GM19239 (cell line): ENCODE measurements at places on chromosomes 7 and 10.

- no peak for DNase-seq
Measured at GRCh38 chr7:964401-965231, 10.1 kb upstream of the ADAP1 start.

- no peak for DNase-seq
Measured at GRCh38 chr7:97842006-97842405, 30.2 kb downstream of the ASNS start.

- DNase-seq, result no peak
Measured at GRCh38 chr10:59700709-59701108, 8.9 kb downstream of the SLC16A9 start.

- DNase-seq, result no peak
Measured at GRCh38 chr7:56229631-56230030, 113.4 kb upstream of the NUPR2 start.

DNA sequence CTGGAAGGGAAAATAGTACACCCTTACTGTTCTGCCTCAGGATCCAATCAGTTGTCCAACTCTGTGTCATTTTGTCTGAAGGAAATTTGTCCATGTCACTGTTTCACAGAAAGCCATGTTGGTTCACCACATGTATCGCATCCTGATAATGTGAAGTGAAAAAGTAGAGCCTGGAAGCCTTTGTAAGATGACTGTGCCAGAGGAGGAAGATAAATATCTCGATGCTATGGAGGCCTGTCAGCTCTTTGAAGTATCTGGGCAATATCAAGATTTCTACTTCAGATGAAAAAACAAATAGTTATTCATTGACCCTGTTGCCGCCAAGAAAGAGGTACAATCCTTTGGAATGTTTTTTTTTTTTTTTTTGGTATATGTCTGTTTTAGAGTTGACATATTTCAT is 270.5 kb downstream of the PHF14 start:
- DNase-seq, result no peak

GRCh38 chr7:101631224-101631714 is 2.2 kb upstream of the MYL10 start:
- no peak for DNase-seq

DNA sequence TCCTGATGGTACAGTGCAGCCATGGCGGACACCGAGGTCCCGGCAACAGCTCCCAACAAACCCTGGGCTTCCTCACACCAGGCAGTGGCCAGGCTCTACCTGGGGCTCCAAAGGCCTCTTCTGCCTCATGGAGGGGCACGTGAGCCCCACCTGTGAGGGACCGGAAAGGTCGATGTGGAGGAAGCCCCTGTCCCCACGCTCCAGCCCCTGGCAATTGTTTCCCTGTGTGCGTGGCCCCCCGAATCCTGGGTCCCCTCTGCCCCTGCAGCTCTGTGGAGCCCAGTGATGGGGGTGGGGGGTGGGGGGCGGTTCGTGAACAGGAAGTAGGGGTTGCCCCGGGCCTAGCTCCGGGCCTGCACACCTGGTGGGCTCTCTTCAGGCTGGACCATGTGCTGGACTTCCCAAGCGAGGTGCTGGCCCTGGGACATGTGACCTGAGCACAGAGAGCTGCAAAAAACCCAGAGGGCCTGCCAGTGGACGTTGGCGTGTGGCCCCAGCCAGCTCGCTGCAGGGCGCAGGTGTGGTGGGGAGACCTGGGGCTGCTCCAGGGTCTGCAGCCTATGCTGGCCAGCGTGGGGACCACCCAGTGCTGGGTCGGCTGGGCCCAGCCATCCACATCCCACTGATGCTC is 72.6 kb downstream of the INPP5A start:
- DNase-seq, result no peak

- DNase-seq, result no peak
Measured at GRCh38 chr10:14609178-14609577, 165.5 kb downstream of the FAM107B start.

GRCh38 chr7:130421684-130422083 is 19.1 kb downstream of the CEP41 start:
- no peak for DNase-seq

GRCh38 chr10:130799532-130799931 is 512.0 kb downstream of the TCERG1L start:
- no peak for DNase-seq

GRCh38 chr10:14536241-14537213 is 205.8 kb upstream of the FRMD4A start:
- no peak for DNase-seq

DNA sequence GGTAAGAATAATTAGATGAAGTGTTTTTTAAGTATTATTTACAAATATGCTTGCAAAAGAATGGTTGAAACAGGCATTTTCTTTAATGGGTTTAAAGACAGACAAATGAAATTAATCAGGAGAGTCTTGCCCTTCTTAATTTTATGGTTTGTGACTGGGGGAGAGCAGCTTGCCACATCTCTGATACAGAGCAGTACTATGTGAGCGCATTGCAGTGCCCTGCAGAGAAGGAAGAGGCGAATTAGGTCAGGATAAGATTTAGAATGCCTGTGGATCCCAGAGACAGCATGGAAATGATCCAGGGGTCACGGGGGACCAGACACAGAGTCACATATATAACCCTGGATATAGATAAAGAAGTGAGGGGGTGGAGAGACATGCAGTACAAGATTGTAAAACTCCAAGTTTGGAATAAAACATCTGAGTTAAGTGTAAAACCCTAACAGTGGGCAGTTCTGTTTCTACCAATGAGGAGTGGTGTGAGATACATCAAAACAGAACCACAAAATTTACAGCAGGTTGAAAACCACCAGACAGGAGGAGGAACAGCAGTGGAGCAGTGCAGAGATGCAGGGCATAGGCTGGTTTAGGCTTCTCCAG is 125.5 kb downstream of the FAM204A start:
- no peak for DNase-seq

- no peak for DNase-seq
Measured at GRCh38 chr10:895324-895723, 36.2 kb downstream of the LARP4B start.

DNA sequence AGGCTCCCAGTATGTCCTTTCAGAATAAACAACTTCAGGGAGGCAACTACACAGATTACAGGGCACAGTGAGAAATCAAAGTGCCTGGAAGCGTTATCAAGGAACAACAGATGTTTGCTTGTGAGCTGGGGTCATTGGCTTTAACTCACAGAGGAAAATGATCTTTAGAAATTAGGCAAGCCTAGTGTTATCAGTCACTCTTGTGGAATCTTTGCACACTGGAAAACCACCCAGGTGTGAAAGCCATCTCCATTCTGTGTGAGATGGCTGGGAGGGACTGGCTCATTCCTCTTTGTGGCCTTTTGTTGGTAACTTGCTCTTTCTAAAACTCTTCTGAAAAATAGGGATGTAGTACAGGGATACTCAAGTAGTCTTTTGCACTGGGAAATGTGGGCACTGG is 716.0 kb downstream of the XPNPEP1 start:
- no peak for DNase-seq

- DNase-seq, result no peak
Measured at GRCh38 chr7:45869426-45869825, 3.5 kb downstream of the CCDC201 start.

DNA sequence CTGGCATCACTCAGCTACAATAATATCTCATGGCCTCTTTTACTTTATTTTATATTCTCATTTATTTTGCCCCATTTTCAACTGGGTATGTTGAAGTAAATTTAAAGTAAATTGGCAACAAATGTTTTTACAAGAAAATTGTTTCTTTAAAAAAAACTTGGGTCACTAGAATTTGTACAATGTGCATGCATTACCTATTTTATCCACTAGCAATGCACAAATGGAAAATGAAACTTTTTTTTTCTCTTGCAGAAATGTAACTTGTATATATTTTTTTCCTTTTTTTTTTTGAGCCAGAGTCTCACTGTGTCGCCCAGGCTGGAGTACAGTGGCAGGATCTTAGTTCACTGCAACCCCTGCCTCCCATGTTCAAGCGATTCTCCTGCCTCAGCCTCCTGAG is 10.3 kb upstream of the H2AZ2 start:
- DNase-seq, result no peak

- no peak for DNase-seq
Measured at GRCh38 chr10:2885288-2886278, 181.8 kb upstream of the PFKP start.

GRCh38 chr10:111018021-111018420 is 58.8 kb upstream of the ADRA2A start:
- no peak for DNase-seq
